ENCODE measurements at places on chromosomes 2 and 18.

- DNase-seq: no peak
These were observed 941.1 kb upstream of the FANCL start for GRCh38 chr2:59182249-59182648.

- no peak for DNase-seq
These were observed 136.5 kb upstream of the ETAA1 start for GRCh38 chr2:67260343-67261277.

GRCh38 chr2:109368798-109369197 is 239.8 kb downstream of the SH3RF3 start:
- no peak for DNase-seq

DNA sequence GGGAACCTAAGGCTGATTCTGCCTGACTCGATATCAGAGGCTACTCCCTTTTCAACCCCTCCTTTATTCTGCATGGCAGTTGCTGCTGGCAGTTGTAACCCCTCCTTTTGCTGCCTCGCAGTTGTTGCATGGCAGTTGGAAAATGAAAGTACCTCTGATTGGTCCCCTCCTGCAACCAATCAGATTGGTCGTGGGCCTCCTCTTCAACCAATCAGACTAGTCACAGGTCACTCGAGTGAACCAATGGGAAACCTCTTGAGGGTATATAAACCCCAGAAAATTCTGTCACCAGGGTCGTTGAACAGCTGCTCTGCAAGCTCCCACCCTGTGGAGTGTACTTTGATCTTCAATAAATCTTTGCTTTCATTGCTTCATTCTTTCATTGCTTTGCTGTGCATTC is 294.3 kb upstream of the SLC8A1 start:
- DNase-seq: no peak

DNA sequence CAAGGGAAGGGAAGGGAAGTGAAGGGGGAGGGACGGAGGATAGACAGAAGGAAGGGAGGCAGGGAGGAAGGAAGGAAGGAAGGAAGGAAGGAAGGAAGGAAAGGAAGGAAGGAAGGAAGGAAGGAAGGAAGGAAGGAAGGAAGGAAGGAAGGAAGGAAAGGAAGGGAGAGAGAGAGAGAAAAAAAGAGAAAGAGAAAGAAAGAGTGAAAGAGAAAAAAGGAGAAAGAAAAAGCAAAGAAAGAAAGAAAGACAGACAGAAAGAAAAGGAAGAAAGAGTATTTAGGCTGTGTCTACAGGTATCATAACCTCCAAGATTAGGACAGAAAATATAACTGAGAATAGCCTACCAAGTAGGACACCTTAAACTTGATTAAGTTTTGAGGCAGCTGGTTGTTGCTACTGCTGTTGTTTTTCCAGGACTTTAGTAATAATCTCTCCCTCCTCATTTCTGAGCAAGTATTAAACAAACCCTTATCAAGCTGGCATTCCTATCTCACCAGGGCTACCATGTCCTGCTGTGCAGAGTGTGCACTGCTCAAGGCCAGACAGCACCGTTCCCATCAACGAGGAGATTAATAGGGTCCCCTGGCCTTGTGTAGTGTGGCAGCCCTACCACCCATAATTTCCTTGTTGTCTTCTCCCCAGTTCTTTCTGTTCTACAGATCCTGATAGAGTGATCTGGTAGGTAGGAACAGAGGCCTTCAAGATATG is 90.5 kb upstream of the FHL2 start:
- no peak for DNase-seq
